ENCODE measurements at places on chromosomes 6 and 20.

DNA sequence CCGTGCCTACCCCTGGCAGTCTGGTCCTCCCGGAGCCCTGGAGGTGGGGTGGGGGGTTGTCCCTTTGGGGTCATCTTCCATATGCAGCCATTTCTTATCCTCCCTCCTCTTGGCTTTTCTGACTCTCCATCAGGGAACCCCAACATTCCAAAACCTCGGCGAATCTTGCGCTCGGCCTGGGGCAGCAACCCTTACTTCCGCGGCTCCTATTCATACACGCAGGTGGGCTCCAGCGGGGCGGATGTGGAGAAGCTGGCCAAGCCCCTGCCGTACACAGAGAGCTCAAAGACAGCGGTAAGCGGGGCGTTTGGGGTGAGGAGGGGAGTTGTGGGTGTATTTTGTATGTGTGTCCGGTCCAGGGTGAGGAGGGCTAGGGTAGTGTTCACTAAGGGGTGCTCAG, 168.0 kb upstream of the RNF24 start:
- no peak for DNase-seq

- no peak for DNase-seq
Measured at GRCh38 chr6:77561768-77562314, 91.0 kb upstream of the MEI4 start.

- no peak for DNase-seq
Measured at GRCh38 chr6:116015561-116015960, 45.1 kb downstream of the FRK start.

DNA sequence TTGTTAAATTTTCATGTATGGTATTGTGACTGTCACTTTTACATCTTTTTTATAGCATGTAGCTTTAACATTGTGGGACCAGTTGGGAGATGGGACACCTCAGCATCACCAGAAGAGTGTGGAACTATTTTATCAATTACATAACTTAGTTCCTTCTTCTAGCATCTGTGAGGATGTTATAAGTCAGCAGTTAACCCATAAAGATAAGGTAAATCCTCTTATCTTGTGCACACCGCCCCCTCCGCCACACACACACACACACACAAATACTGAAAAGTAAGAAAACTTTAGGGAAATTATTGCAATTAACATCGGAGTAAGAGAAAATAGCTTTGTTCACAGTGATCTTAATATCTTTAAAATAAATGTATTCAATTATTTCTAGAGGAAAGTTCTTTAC, 60.9 kb downstream of the PGM3 start:
- DNase-seq, result no peak

GRCh38 chr6:116847227-116847626, 18.3 kb upstream of the GPRC6A start:
- DNase-seq, result no peak
